ENCODE measurements at places on chromosomes 6 and 20.

DNA sequence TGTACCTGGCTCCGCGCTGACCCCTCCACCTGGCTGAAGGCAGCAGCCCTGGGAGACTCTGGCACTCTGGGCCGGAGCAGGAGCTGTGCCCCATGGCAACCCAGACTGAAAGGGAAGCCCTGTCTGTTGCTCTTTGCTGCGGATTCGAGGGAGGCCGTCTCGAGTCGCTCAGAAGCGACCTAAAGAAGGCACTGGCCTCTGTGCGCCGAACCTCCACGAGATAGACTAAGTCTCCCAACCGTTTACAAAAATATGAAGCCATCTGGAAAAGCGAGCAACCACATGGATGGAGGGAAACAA lies 10.5 kb upstream of the TBX18 start:
- DNase-seq, result no peak

DNA sequence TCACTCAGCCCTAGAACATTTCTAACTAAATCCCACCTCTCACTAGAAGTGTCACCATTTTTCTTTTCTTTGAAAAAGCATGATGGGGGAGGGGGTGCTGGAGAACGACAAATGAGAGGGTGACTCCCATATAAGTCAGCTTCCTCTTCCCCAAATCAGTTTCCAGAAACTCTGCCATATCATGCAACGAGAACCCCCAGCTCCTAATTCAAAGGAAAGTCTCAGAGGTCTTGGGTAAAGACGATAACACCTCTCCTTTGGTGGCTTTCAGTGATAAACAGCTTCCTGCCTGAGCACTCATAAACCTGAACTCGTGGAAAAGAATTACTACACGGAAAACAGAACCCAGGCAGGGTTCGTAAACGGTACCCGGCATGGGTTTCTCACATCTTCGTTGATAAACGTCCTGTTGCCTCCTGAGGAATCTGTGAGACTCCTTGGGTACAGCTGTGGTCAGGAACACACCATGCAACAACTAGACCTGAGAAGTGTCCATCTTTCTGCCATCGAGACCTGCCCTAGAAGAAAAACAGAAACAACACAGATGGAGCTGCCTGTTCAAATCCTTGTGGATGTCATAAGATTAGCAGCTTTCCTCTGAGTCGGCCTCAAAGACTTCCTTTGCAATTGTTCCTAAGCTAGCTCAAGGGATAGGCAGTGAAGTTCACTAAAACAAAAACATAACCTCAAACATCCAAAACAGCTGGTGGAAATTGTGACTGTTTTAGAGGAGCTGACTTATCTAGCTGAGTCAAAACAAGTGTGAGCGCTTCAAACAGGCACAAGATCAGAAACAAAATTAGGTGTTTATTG lies 185.8 kb upstream of the PRDM1 start:
- no peak for DNase-seq

- DNase-seq, result no peak
Observed at GRCh38 chr6:56959938-56960337, 5.0 kb downstream of the BEND6 start.

DNA sequence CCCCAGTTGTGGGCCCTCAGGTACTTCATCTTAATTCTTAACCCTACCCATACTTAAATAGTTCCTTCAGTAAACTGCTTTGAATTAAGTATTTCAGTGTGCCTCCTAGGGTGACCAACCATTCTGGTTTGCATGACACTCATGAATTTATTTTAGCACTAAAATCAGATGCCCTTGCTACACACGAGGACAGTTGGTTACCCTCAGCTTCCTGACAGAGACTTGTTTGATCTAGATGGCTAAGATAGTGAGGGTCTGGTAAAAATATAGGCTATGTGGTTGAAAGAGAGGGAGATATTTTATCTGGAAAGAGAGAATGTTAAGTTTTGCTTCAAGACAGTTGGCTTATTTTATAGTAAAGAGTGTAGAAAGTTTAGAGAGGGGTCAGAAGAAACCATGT lies 10.6 kb downstream of the PGK2 start:
- DNase-seq, result no peak

- DNase-seq, result no peak
Observed at GRCh38 chr20:58748618-58749017, 56.0 kb downstream of the NPEPL1 start.

DNA sequence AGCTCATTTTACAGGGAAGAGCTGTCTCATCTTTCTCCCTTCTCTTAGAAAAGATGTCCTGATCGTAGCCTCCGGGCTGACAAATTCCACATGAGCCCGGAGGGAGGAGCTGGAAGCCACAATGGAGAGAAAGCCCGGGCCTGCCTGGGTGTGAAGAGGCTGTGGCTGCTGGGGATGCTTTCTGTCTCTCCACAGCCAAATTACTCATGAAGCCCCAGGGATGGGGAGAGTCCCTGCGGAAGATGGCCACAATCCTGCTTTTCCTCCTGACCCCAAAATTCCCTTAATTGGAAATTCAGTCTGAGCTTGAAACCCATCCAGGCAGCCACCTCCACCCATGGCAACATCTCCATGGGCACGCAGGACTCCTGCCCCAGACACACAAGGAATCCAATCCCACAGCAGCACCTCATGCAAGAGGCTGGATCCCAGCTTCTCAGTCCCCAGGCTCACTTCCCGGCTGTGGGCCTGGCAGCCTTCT lies 32.4 kb downstream of the JPH2 start:
- no peak for DNase-seq

- peak; percentile 62 for DNase-seq
Observed at GRCh38 chr20:44738813-44739477, 6.7 kb upstream of the KCNK15 start.

DNA sequence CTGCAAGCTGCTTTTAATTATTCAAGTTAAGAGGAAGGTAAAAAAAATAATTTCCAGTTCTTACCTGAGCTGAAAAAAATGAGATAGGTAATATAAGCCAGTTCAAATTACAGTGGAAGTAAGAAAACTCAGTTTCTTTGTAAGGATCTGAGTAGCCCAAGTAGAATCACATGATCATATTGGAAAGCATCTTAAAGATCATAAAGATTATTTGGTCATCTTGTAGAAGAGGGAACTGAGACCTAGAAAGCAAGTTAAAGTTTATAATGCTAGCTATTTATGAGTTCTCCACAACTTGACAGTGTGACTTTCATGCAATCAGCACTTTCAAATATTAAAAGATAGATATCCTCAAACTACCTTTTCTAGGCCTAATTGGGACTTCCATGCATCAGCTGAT lies 80.5 kb downstream of the FARS2 start:
- DNase-seq, result no peak

DNA sequence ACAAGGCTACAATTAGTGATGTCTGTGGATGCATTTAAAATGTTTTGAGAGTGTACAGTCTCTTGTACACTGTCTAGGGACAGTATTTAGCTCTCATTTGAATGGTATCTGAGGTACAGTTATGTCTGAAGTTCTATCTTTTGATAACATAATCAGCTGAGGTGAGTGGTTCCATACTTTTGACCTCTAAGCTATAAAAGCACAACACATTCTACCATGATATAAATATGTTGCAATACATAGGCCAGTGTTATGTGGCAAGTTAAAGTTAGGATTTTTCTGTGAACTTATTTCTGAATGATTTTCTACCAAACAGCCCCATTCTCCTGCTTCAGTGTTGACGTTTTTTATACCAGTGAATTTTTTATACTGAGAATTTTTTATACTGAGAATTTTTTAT lies 77.6 kb downstream of the AKAP7 start:
- DNase-seq, result no peak
